Panc1 (cell line): ENCODE measurements at places on chromosomes 5 and 9.

DNA sequence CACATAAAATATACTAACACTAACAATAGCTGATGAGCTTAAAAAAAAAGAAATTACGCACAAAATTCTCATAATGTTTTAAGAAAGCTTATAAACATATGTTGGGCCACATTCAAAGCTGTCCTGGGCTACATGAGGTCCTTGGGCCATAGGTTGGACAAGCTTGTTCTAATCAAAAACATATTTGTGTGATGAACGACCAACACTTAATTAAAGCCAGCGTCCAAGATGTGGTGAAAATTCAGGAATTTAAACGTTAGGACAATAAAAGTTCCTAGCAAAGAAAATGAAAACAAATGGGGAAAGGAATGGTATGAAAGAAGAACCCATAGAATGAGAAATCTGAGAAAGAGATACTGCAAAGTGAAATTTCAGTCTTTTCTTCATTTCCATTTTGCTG, 429.6 kb upstream of the DMAC1 start:
- no peak for DNase-seq

GRCh38 chr5:119879446-119879845, 250.1 kb downstream of the FAM170A start:
- no peak for DNase-seq

- DNase-seq = no peak
Measured at GRCh38 chr5:14996997-14997396, 125.4 kb upstream of the ANKH start.

- no peak for DNase-seq
Measured at GRCh38 chr9:21096901-21097255, 19.1 kb upstream of the IFNB1 start.

GRCh38 chr9:134424818-134425217, 98.6 kb downstream of the RXRA start:
- DNase-seq = no peak

DNA sequence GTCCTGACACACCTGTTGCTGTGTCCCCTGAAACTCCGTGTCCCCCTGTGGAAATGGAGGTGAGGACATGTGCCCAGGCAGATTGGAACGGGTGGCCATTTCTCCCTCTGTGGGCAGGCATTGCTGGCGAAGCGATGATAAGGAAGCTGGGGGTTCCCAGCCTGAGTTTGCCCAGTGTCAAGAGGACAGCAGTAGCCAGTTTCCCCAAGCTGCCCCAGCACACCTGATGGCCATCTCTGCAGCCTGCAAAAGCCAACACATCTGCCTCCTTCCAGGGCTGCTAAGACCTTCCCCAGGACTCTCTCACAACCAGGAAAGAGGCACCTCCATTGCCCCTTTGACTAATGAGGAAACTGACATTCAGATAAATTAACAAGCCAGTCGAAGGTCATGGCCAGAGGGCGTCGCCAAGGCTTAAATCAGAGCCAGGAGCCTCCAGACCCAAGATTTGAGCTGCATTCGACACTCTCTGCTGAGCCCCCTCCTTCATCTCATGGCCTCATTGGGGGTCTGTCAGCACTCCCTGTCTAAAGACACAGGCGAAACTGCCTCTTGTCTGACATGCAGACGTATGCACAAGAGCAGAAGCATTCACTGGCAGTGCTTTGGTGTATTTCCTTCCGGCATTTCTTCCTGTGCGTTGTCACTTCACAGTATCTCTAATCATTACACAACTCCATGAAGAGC, 10.4 kb upstream of the WNK2 start:
- no peak for DNase-seq

GRCh38 chr9:98159301-98159700, 33.1 kb downstream of the CORO2A start:
- DNase-seq = no peak

DNA sequence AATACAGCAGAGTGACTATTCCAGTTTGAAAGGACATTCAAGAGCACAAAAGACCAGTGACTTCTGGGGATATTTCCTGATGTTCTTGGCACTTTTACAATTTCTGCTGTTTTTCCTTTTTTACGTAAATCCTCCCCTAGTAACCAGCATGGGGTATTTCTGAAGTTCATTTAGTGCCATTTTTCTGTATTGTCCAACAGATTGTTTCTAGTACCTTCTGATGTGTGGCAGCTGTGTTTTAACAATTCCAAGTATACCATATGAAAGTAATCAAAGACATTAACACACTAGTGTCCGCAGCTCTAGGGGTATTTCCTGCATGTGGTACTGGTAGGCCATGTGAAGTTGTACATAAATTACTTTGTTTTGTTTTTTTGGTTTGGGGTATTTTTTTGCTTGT, 53.0 kb upstream of the SMARCA2 start:
- DNase-seq = no peak

DNA sequence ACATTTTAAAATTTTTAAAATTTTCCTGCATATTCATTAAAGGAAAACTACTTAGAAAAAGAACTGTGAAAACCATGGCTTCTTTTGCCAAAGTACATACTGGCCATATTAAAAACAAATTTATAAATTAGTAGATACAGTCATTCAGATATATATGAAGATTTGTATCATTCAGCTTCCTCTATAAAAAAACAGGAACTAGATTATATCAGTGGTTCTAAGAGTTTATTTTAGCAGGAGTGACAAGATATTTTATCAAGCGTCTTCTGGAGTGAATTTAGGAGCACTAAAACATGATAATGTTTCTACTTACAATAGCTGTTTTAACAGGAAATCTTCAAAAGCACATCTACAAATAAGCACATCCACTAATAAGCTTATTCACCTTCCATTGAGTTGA, 171.4 kb downstream of the RAPGEF6 start:
- DNase-seq = no peak

- DNase-seq = no peak
Measured at GRCh38 chr9:68546596-68547390, 6.1 kb upstream of the TMEM252 start.

DNA sequence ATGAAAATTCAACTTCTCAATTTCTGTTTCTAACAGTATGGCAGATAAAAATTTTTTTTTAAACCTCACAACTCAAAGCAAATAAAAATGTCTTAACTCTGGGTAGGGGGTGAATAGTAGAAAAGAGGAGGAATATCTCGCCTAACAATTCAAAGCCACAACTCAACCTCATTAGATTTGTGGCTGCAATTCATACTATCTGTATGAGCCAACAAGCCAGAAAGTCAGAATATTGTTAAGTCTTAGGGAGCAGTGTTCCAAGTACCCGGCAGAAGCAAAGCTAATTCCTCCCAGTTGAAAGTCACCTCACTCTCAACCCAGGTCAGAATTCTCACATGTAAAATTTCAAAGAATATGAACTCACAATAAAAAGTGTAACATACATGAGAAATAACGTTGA, 15.0 kb downstream of the PJA2 start:
- DNase-seq = no peak

GRCh38 chr9:76810377-76810957, 46.2 kb downstream of the PCA3 start:
- DNase-seq = peak; percentile 54

GRCh38 chr5:22614486-22615094, 238.6 kb downstream of the CDH12 start:
- no peak for DNase-seq

DNA sequence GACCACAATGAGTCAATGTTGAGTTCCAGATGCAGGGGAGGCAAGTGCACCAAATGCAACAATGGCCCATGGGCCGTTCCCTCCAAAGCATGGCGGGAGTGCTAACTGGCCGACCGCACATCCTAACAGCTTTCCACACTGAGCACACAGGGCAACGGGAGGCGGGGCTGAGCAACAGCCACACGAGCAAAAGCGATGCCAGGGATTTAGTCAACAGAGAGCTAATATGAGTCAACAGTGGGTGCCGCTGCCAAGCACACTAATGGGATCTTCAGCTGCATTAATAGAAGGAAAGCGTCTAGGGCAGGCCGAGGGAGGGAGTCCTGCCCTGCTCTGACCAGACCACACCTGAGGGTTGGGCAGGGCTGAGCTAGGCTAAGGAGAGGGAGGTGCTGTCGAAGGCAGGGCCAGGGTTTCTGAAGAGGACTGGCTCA, 4.6 kb downstream of the EPB41L4B start:
- DNase-seq = peak; percentile 89

DNA sequence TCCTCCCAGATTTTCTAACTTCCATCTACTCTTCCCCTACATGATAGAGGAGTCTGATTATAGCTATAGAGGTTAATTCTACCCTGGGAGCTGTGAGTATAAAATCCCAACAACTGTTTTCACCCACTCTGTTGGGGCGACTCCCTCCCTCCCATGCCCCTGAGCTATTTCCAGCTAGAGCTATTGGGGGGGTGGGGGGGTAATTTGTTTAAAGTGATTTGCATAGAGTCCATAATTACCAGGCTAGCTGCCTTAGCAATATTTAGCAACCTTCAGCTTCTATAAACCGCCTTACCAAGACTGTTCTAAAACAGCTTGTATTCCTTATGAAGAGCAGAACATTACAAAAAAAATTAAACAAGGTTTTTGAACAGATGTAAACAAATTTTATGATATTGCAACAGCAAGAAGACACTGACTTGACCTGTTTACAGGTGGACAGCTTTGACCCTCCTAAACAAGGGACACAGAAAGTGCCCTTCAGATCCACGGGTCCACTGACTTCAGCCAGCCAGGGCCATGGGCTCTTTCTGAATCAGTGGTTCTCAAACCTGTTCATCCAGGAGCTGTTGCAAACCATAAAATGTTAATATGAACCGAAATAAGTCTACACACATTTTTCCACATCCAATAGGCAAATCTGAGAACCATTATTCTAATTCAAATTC, 98.2 kb downstream of the OTULIN start:
- DNase-seq = no peak

DNA sequence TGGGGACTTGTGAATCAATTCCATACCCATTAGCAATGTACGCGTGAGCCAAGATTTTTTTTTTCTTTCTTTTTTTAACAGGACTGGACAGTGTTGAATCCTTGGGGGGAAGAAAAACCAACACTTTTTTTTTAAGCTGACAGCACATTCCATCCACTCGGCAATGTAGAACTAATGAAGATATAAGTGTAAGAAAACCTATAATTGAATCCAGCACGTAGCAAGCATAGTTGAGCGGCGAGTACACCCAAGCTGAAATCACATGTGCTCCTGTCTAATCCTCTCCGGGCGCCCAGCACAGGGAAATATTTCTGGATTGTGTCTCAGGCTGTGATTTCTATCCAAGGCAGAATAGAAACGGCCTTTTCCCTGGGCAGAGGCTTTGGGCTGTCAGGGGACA, 118.2 kb downstream of the BOD1 start:
- no peak for DNase-seq

DNA sequence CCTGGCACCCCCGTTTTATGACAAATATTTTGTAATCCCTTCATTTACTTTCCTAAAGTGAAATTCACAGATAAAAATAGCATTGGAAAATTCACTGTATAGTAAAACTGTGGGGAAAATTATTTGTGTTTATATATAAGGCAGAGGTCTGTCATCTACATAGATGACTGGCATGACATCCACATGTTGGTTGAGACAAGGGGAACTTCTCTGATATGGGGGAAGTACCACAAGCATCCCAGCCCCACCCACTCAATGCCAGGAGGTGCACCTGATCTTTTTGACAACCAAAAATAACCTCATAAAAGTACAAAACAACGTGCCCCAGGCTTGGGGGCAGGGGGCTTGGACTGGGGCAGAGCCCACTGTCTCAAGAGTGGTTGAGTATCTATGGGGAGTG, 6.3 kb upstream of the TDRD7 start:
- no peak for DNase-seq

- no peak for DNase-seq
Measured at GRCh38 chr9:25752398-25752797, 74.2 kb upstream of the TUSC1 start.

DNA sequence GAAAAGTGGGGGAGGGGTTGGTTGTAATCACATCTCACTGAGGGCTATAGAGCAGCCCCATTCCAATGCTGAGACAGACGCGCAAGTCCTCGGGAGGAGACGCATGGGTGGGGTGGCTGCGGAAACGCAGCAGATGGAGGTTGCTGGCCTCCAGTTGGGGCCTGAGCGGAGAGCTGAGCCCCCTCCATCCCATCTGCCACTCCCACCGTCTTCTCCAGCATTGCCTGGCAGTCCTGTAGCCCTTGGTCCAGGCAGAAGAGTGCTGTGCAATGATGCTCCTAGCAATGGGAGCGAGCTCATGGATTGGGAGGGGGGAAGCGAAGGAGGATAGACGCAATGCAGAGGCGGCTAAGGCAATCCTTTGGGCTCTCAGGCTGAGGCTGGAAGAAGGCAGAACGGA, 79.4 kb upstream of the GLRA1 start:
- DNase-seq = no peak

- no peak for DNase-seq
Measured at GRCh38 chr9:90180381-90180780, 462.2 kb downstream of the DIRAS2 start.

DNA sequence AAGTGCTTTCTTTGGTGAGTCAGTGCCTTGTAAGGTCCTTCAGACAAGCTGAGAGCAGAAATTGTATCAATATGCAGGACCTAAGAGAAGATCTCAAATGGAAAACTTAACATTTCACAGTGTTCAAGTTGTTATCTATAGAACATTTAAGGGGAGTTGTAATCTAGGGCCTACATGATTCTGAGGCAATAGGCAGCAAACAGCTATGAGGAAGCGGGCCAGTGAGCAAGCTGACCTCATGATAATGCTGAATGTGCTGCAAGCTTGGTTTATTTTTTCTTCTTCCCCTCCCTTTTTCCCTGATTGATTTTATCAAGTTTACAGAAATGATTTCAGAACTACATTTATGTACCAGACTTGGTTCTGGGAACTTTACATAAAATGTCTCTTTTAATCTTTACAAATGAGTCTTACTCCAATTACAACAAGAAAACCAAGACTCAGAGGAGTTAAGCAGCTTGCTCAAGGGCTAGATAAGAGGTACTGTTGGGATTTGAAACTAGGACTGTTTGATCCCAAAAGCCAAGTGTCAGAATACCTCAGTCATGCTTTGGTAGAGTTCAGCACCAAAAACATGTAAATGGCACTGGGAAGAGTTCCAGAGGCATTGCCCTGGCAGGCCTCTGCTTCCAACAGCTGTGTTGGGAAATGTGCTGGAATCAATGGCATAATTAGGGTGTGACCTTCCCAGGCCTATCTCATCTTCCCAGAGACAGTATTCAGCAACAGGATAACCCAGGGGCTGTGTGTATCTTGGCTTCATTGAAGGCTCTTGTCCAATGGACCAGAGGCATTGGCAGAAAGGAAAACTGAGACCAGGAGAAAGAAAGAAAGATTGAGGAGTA, 130.1 kb downstream of the LRRC70 start:
- DNase-seq = no peak

- DNase-seq = no peak
Measured at GRCh38 chr9:136103651-136104487, 8.8 kb upstream of the NACC2 start.
